Activated CD4-positive, CD25-positive, alpha-beta regulatory T cell treated with anti-CD3 and anti-CD28 coated beads, Interleukin-2, amount 50 U/mL, for 72 hours (primary cell): ENCODE measurements at places on chromosomes 13 and 19.
A peak's percentile ranks its signal among the peaks of the same experiment; 100 is the strongest.

GRCh38 chr13:113350065-113350937, 13.6 kb downstream of the GRTP1 start:
- no peak for DNase-seq

- no peak for DNase-seq
Observed at GRCh38 chr13:106691861-106692260, 123.9 kb upstream of the ARGLU1 start.

DNA sequence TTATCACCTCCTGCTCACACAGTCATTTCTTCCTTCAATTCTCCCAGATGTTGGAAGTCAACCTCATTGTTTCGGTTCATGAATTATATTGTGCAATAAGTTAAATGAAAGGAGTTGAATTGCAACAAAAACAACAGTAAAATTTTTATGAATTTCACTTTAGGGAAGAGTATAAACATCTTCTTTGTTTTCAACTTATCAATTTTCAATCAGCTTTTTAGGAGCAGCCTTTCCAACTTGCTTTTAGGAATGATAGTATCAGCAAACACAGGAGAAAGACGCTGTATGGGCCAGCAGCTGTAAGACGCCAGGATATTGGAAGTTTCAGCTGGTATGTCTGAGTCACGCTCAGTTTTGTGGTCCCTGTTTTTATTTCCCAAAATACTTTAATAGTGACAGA, 132.5 kb upstream of the ARGLU1 start:
- DNase-seq = no peak

- DNase-seq = no peak
Observed at GRCh38 chr13:24649688-24650043, 30.5 kb upstream of the ATP12A start.

DNA sequence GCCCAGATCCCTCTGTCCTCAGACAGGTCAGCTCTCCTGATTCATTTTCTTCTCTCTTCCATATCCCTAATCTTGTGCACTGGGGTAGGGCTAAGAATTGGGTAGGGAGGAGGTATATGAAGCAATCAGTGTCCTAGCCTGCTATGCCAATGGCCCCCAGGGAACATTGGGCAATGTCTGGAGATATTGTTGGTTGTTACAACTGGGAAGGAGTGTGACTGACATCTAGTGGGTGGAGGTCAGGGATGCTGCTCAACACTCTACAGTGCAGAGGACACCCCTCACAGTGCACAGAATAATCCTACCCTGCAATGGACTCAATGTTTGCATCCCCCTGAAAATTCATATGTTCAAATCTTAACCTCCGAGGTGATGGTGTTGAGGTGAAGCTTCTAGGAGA, 57.5 kb downstream of the CPAMD8 start:
- DNase-seq = no peak

- no peak for DNase-seq
Observed at GRCh38 chr13:23268441-23268840, 87.7 kb downstream of the SGCG start.

DNA sequence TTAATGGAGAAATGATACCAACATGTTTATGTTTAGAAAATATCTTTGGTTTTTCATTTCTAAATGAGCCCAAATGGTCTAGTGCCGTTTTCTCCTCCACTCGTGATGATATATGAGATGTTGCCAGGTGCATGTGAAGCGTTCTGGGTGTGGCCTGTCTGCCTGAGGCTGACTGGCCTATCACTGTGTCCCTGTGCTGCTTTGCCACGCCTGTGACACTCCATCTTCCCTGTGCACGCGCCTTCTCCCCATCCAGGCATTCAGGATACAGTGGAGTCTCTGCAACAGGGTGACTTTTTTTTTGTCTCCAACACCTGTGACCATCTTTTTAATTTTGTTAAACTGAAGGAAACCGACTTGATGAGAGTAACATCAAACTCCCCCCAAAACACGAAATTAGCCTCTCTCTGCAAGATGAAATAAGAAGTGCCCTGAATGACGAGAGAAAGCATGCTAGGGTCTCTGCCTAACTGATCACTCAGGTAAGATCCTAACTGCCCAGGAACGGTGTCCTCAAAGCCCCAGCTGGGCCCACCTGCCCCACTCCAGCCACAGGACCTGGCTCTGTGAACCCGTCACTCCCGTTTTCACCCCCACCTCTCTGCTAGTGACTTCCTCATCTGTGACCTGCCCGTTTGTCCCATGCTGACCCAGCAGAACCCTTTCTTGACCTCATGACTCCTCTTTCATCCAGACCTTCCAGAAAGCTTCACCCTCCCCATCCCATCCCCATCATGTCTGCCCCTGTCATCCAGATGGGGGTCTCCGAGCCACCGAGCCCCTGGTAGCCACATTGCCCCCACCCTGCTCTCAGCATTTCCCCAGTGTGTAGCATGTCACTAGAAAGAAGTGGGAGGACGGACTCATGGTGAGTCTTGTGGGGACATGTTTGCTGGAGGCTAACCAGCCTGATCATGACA, 33.2 kb upstream of the TFDP1 start:
- no peak for DNase-seq

DNA sequence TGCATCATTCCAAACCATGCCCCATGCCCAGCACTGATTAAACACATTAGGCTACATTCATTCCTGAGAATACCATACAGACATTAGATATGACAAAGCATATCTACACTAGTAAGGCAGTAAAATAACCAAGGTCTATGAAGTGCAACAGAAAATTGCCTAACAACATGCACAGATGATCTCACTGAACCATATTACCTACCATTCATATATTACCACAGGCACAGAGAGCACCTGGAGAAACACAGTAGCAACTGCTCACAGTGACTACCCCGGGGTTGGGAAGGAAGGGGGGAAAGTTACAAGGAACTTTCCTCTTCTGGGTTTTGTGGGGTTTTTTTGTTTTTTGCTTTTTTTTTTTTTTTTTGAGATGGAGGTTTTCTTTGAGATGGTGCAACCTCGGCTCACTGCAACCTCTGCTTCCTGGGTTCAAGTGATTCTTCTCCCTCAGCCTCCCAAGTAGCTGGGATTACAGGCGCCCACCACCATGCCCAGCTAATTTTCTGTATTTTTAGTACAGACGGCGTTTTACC, 669.6 kb downstream of the UQCRFS1 start:
- DNase-seq = no peak

DNA sequence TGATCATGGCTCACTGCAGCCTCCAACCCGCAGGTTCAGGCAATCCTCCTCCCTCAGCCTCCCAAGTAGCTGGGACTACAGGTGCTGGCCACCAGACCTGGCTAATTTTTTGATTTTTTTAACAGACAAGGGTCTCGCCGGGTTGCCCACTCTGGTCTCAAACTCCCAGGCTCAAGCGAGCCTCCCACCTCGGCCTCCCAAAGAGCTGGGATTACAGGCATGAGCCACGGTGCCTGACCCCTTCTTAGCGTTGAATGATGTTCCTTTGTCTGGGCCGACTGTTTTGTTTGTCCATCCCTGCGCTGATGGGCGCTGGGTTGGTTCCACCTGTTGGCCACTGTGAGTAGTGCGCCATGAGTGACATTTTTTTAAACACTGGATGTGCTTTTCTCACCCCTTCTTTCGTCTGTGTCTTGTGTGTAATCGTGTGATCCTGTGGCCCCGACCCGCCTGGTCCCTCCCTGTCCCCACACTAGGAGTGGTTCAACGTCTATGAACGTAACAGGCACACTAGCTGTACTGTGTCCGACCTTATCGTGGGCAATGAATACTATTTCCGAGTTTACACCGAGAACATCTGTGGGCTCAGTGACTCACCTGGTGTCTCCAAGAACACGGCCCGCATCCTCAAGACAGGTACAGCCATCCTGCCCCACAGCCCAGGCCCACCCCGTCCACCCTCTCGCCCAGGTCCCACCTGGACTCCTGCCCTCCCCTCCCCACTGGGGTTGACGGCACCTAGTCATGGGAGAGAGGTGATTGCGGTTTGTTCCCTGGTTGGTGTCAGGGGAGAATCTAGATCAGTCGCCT, 15.0 kb upstream of the EMC10 start:
- peak; percentile 60 for DNase-seq

DNA sequence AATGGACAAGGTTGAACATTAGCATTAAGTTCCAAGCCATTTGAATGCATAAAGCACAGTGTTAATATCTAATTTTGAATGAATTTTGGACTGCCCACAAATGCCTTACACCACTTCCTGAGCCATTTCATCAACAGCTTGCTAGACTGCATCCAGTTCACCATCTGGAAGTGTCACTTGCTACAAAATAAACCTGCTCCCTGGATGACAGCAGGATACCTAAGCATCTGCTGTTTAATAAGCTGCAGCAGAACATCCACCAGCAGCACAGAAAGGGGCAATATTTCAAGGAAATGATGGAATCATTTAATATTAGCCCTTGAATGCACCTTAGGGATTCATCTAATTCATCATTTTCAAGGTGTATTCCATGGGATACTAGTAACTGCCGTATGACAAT, 76.6 kb upstream of the PCDH9 start:
- DNase-seq = no peak

DNA sequence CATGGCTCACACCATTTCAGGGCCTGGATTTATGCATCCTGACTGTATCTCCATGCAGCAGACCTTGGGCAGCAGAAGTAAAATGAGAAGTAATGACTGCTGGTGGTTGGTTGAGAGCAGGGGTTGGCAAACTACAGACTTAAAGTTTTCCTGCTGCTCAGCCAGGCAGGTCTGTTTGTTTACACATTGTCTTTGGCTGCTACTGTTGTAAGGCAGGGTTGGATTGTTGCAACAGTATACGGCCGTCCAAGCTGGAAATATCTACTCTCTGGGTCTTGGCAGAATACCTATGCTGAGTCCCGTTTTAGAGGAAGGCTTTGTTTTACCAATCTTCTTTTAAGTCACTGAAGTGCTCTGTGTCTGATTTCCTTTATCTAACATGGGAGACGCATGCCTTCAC, 13.5 kb downstream of the SNRNP70 start:
- no peak for DNase-seq

DNA sequence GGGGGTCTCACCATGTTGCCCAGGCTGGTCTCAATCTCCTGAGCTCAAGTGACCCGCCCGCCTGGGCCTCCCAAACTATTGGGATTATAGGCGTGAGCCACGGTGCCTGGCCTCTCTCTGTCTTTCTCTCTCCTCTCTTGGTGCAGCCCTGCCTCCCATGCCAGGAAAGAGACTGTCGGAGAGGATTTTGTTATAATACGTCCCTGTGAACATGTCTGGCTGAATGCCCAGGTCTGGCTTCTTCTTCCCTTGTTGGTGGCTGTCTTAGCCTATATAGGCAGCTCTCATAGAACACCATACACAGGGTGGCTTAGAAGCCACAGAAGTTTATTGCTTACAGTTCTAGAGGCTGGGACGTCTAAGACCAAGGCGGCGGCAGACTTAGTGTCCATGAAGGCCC, 46.4 kb downstream of the PEX11G start:
- DNase-seq = no peak

- no peak for DNase-seq
Observed at GRCh38 chr19:27974082-27974513, 1238.9 kb downstream of the UQCRFS1 start.

DNA sequence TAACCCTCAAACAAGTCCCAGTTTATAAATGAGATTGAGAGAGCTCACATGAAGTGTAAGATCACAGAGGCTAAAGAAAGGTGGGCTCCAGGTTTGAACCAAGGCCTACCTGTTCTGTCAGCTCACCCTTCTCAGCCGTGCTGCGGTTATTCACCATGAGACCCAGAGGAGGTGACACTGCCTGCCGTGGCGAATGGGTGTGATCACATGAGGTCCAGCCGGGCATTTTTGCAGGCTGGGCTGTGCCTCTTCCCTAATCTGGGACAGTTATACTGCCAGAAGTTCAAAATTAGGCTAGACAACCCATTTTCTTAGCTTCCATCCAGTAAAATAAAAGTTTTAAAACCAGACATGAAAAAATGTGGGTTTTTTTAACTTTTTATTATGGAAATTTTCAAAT, 146.8 kb downstream of the FOXO1 start:
- DNase-seq = no peak

GRCh38 chr19:57675881-57676280, 5.9 kb upstream of the ZNF551 start:
- DNase-seq = no peak

- no peak for DNase-seq
Observed at GRCh38 chr19:1675633-1676350, 23.4 kb upstream of the TCF3 start.

- DNase-seq = no peak
Observed at GRCh38 chr13:98512774-98513665, 63.9 kb downstream of the STK24 start.

GRCh38 chr13:105168295-105168694, 1367.2 kb downstream of the EFNB2 start:
- no peak for DNase-seq

GRCh38 chr13:74487091-74487722, 353.0 kb upstream of the KLF12 start:
- no peak for DNase-seq

- DNase-seq = no peak
Observed at GRCh38 chr13:91236921-91237320, 110.6 kb upstream of the MIR17HG start.

- DNase-seq = peak; percentile 15
Observed at GRCh38 chr19:51460164-51460992, 2.1 kb upstream of the SIGLEC8 start.

DNA sequence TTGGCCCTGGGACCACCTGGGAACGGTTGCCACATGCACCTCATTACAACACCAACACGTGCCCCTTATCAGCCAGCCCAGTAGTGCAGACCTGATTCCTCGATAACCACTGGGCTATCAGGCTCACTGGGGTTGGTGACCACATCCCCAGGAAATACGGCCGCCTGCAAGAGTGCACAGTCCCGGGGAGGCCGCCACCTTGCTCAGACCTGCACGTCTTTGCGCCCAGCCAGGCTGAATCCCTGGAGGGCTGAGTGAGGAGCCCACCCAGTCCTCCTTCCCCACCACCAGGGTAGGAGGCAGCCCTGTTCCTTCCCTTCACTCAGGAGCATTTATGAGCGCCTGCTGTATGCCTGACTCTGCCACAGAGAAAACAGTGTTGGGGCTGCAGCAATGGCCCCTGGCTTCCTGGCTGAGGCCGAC, 67.8 kb downstream of the CEBPG start:
- no peak for DNase-seq

DNA sequence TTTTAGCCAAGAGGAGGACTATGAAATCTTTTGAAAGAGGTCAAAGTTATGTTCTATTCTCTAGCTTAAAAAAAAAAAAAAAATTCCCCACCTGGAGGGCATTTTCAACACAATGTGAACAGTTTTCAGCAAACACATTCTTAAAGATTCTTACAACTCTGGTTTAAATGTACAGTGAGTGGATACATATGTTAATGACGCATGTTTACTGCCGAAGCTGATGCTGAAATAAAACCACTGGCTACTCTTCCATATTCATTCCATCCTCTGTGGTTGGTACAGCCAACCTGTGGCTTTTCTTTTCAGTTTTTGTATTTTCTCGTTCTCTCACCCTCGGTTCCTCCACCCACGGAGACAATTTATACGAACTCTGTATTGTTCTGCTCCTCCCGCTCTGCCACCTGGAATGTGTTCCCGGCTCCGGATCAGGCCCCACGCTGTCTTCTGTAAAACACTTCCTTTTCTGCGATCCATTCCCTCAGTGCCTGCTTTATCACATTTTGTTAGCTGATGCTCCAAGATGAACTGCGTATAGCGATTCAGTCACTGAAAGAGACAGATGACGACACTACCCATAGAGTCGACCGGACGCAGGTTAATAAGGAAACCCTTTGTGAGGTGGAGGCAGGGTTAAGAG, 466.4 kb upstream of the ARGLU1 start:
- no peak for DNase-seq

- DNase-seq = no peak
Observed at GRCh38 chr19:38616265-38616664, 1.5 kb downstream of the MAP4K1 start.
